Adipose tissue (tissue), 3 donors: ENCODE measurements at places on chromosomes 13 and 19. TPM values are rescaled to one million over a fixed set of nuclear protein-coding genes. Genes with fewer than 3 reads are reported as not detected.

Gene REEP6
- 12.5 TPM for polyA plus RNA-seq

Gene ADAMTSL5
- 0.90 TPM for polyA plus RNA-seq

Gene TTC9B
- not detected for polyA plus RNA-seq

Gene TEX101
- not detected for polyA plus RNA-seq

Gene NCAN
- polyA plus RNA-seq = 0.06 TPM

Gene CFAP97D2
- polyA plus RNA-seq = not detected

Gene ZSWIM9
- polyA plus RNA-seq = 4.2 TPM

Gene TEAD2
- 37.7 TPM for polyA plus RNA-seq

Gene CD33
- polyA plus RNA-seq = 6.7 TPM

Gene SPRY2
- polyA plus RNA-seq = 68.5 TPM

Gene FFAR2
- polyA plus RNA-seq = 0.24 TPM

Gene FGF22
- polyA plus RNA-seq = 0.35 TPM

Gene FCGBP
- polyA plus RNA-seq = 2.5 TPM

Gene ATP1A3
- 0.34 TPM for polyA plus RNA-seq

Gene LAIR2
- not detected for polyA plus RNA-seq

Gene ZNF17
- polyA plus RNA-seq = 2.0 TPM
